ENCODE measurements at places on chromosomes 13 and 19.

DNA sequence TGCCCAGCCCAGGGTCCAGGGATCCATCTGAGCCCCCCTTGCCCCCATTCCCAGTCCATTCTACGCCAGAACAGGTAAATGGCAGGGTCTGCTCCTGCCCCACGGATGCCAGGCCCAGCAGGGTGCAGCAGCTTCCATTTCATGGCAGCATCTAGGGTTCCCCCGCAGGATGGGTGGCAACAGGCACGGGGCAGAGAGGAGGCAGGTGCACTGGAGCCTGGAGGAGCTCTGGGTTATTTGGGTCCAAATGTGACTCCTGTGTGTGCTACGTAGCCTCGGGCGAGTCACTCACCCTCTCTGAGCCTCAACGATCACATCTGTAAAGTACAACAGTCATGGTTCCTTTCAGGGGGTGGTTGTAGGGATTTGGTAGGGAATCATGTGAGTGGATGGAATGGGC lies 27.4 kb downstream of the IL12RB1 start:
- no peak for DNase-seq

- no peak for DNase-seq
Measured at GRCh38 chr19:867301-867793, 7.9 kb downstream of the CFD start.

- no peak for DNase-seq
Measured at GRCh38 chr19:16141043-16141442, 2.4 kb upstream of the HSH2D start.

GRCh38 chr19:51082611-51083010 lies at the start of gene KLK14:
TSS of gene KLK14 (minus strand) at chr19:51082887. CDS start at chr19:51082614, 273 bp downstream.
- no peak for DNase-seq

DNA sequence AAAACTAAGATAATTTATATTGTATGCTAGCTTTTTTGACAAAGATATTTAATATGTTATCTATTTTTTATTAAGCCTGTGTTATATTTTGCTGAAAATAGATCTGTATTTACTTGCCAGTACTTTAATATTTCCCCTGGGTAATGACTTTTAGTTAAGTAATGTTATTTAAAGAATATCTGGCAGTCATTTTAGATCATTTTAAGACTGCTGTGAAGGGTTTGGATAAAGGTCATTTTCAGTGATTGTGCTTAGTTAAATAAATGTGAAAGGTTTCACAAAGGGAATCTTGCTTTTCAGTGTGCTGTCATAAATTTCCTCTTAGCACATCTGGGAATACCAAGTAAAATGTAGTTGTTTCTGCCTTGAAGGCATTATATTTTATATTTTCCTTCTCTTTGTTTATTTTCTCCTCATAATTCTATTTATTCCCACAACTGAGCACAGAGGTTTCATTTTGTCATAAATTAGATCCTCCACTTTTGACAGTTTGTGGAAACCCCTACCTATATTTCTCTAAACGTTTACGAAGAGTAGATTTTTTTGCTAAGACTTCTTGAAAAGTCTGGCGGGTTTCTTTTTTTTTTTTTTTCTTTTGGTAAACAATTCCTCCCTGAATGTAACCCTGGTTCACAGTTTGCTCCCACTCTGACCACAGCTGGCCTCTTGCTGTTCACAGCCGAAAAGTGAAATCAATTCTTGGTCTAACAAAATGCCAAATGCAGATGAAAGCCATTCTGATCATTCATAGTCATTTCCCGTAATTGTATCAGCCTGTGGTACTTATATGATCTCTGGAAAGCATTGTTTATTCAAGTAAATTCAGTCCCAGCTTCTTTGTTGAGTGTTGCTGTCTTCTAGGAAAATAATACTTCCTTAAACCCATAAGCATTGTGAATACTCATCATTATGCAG lies 87.8 kb downstream of the MAB21L1 start:
- peak; percentile 74 for DNase-seq

DNA sequence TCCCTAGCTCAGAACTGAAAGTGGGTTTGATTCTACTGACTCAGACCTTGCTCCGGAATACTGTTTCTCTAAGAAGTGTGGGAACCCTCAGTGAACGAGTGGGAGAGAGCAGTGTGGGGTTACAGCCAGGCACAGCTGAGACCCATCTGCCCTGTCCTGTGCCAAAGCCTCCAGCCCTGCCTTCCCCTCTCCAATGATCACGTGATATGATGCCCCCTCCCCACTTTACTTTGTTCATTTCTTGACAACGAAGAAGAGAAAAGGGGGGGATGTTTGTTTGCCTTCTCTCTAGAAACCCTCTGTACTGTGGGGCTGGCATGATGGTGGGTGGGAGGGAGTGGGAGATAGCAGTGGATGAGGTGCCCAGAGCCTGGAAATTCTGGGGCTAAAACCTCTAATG lies 96.0 kb downstream of the RNASEH2B start:
- no peak for DNase-seq

GRCh38 chr13:22647156-22647850 lies 533.5 kb upstream of the SGCG start:
- no peak for DNase-seq

DNA sequence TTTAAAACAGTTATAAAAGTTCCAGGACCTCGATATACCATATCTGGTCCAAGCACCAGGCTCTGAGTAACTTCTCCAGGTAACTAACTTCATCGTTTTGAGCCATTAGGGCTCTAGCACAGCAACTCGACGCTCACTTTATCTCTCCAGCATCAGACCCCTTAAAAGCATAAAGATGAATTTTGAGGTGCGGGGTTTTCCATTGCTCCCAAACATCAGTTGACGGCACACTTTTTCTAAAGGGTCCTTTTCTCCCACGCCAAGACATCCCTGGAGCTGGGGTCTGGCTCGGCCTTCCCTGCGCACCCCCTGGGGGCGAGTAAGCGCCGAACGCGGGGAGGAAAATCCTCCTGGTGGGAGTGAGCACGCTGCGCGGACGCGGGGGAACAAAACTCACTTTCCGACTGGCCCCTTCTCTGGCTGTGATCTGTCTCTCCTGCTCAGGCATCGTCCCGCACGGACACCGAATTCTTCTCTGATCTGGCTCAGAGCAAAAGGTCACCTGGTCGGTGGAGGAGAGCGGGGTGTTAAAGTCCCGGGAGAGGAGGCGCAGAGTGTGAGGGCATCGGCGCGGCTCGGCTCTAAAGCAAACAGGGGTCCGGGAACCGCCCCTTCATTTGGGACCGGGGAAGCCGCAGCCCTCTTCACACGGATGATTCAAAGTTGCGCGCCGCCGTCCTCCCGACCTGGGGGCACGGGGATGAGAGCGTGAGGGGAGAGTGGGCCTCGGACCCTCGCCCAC lies at the start of gene ATP7B:
Gene ATP7B (minus strand): TSS at position 561 of the 742 bp plus-strand sequence. CDS start 113 bp downstream, at position 448.
- no peak for DNase-seq

All from cardiac fibroblast (primary cell).